ENCODE measurements at places on chromosomes 4 and X.
A peak's percentile ranks its signal among the peaks of the same experiment; 100 is the strongest.

DNA sequence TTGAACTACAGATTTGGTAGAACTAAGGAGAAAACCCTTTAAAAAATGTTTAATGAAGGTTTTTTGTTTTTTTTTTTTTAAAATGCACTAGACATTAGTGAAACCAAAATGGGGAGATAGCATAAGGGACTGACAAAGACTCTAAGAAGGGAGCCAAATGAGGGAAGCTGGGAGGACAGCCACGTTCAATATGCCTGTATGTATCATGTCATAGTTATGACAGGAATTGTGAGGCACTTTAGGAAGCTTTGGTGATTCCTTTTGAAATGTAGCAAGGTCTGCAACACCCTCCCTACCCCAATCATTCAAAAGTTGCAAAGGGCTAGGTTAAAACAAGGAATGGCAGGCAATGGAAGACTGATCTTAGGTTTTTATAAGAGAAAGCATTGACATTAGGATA lies 526.0 kb downstream of the TLL1 start:
- no peak for DNase-seq

- DNase-seq = no peak
Measured at GRCh38 chr4:2138846-2139500, 79.8 kb downstream of the NAT8L start.

GRCh38 chr4:111802191-111802590 lies 343.1 kb upstream of the FAM241A start:
- DNase-seq = no peak

GRCh38 chrX:101051549-101052302 lies at the start of gene TRMT2B:
Gene TRMT2B (minus strand): TSS chrX:101052111. CDS start chrX:101042289, 9,822 bp downstream.
- peak; percentile 40 for DNase-seq

GRCh38 chrX:57595381-57595811 lies 3.6 kb downstream of the ZXDB start:
- DNase-seq = no peak

GRCh38 chr4:141540643-141541042 lies 95.7 kb upstream of the IL15 start:
- no peak for DNase-seq

DNA sequence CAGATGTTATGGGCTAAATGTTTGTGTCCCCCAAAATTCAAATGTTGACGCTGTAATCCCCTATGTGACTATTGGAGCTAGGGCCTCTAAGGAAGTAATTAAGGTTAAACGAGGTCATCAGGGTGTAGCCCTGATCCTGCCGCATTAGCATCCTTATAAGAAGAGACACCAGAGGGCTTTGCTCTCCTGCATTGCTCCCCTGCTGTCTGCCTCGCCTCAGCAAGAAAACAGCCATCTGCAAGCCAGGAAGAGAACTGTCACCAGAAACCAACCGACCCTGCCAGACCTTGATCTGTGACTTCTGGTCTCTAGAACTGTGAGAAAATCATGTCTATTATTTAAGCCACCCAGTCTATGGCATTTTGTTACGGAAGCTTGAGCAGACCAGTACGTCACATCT lies 331.9 kb downstream of the DCTD start:
- DNase-seq = no peak
